ENCODE measurements at places on chromosomes 3 and 15. TPM values are rescaled to one million over a fixed set of nuclear protein-coding genes. Genes with fewer than 3 reads are reported as not detected.

DNA sequence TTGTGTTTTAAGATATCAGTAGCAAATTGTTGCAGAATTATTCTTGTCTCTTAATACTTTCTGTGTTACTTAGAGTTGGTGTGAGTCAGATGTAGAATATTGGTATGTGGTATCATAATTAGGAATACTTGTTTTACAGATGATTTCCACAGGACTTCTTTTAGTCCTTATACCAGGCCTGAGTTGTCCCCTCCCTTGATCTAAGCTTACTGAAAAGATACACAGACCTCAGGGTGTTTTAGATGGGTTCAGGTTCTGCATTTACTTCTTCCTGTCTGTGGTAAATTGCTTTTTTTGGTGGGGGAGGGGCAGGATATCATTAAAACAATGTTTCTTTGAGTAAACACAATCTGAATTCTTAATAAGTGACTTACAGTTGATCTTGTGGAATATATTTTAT, 14.2 kb downstream of the DZIP3 start:
- peak; percentile 35 for DNase-seq

- DNase-seq = no peak
Observed at GRCh38 chr3:21049334-21050062, 701.5 kb downstream of the ZNF385D start.

DNA sequence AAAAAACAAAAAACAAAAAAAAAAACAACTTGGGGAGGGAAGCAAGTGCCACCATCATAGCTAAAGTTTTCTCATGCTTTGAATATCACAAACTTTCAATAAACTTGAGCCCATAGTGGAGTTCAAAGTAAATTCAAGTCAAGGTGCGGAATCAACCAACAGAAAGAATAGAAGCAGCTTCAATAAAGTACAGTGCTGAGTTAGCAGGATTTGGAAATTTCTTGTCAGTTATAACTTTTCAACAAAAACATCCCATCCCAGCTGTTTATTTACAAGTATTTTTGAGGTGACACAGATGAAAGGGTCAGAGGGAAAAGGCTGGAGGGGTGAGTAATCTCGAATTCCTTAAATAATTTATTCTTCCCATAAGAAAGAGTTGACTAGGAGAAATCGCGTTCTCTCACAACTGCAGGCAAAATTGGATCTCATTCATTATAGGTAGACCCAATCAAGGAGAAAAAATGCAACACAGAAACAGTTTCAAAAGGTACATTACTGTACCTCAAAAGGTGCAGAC, 477.4 kb upstream of the RASGRP1 start:
- DNase-seq = peak; percentile 65

GRCh38 chr3:38163117-38163840, 2.1 kb upstream of the OXSR1 start:
- no peak for DNase-seq

- DNase-seq = no peak
Observed at GRCh38 chr15:65426216-65426853, 3.6 kb upstream of the IGDCC4 start.

- peak; percentile 8 for DNase-seq
Observed at GRCh38 chr3:42906070-42906847, at the start of gene ZNF662. TSS of gene ZNF662 (plus strand) at chr3:42906142. CDS start at chr3:42908115, 1,973 bp downstream.

DNA sequence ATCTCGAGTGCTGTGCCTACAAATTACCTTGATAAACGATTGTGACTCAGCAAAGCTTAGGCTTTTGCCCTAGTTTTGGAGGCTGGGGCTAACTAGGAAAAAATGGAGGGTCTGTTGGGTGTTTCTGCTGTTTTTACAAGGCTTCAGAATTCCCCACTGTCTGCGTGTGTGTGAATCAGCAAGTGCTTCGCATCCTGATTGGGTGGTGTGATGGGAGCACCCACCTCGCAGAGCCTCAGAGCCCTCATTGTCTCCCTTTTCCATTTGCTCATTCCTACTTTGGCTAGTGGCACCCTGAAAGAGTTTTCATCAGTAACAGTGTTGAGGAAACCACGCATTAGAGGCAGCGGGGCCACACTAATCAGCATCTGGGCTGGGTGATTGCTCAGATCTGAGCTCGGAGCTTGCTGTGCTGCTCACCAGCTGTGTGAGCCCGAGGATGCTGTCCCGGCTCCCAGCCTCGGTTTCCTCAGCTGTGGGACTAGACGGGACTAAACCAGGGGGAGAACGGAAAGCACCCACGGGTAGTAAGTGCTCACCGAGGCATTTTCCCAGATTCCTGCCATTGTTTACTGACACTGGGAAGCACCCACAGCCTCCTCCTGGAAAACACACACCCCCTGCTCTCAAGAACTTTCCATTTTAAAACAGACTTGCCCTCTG, 40.6 kb downstream of the GOLGA8S start:
- DNase-seq = no peak

GRCh38 chr3:38039101-38039898, at the start of gene DLEC1:
TSS of gene DLEC1 (plus strand) at chr3:38039208. CDS start at chr3:38039226, 18 bp downstream.
- peak; percentile 31 for DNase-seq

DNA sequence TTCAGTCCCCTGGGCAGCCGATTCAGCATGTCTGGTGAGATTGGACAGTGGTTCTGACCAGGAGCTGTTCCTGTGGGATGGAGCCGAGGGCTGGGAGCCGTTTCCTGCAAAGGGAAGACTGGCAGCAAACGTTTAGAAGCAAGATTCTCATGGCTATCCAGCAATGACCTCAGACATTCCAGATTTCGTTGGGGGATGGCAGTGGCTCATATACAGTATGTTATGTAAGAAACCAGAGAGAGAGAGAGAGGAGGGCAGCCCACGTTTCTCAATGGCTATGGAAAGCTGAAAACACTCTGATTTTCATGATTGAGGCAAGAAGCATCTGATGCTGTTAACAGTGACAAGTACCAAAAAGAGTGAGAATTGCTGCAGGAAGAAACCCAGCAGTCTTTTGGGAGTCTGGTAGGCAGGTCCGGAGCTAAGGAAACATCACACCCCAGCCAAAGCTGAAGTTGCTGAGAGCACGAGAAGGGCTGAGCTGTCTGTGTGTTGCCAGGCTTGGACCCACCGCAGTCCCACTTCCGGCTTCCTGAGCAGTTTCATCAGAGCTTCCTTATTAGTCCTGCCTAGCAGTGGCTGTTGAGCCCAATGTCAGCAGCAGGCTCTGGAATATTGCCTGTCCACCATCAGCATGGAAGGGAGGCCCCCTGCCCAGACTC, 25.6 kb upstream of the VPS8 start:
- peak; percentile 95 for DNase-seq

GRCh38 chr3:153897842-153898241, 223.3 kb upstream of the ARHGEF26 start:
- no peak for DNase-seq

DNA sequence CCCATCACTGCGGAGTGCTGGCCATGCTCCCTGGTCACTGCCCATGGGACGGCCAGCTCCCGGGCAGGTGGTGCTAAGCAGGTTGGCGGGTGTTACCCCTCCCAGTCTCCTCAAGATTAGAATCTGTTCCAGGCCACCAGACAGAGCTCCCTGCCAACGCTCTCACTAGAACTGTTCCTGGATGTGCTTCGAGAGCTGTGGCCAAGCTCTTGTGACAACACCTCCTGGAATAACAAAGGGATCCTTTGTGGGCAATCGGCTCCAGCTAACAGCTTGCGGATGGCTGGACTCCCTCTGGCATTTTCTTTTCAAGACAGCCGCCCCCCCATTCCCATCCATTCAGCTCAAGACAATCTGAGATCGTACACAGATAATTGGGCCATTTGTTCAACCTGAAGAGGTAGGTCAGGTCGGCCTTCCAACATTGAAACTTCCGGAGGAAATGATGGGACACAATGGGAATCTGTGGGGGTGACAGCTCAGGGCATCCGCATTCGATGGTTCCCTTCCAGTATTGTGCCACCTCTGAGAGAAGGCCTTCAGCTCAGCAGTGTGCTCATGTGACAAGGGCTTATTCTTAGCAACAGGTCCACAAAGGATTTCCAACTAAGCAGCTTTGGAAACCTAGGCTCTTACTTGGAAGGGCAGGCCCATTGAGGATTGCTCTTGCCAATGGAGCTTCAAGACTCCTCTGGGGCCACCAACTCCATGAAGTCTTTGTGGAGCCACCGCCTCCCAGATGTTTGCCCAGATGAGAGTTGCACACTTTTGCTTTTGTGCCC, 11.6 kb upstream of the EPHB3 start:
- DNase-seq = no peak

The TPRG1 gene
- 0.42 TPM for total RNA-seq

The GPR171 gene
- total RNA-seq = not detected

The FMN1 gene
- 5.3 TPM for total RNA-seq

The SIDT1 gene
- 0.17 TPM for total RNA-seq

The SPATA12 gene
- total RNA-seq = 0.07 TPM

The GPR27 gene
- total RNA-seq = not detected

Data from M059J (cell line).